HAP-1 (cell line): ENCODE measurements at places on chromosomes 5 and 9.

GRCh38 chr9:16207161-16207560 is 654.3 kb downstream of the CCDC171 start:
- DNase-seq, result peak; percentile 24

DNA sequence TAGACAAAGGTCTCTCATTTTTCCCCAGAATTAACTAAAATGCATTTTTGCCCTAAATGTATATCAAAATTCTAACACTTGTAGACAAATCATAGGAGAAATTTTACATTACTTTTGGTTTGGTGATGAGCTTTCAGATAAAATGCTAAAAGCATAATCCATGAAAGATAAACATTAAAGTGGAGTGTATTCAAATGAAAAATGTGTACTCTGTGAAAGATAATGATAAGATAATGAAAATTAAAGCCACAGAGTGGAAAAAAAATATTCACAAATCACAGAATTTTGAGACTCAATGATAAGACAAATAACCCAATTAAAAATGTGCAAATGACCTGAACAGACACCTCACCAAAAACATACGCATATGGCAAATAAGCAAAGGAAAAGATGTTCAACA is 176.9 kb upstream of the ADAMTS16 start:
- no peak for DNase-seq

DNA sequence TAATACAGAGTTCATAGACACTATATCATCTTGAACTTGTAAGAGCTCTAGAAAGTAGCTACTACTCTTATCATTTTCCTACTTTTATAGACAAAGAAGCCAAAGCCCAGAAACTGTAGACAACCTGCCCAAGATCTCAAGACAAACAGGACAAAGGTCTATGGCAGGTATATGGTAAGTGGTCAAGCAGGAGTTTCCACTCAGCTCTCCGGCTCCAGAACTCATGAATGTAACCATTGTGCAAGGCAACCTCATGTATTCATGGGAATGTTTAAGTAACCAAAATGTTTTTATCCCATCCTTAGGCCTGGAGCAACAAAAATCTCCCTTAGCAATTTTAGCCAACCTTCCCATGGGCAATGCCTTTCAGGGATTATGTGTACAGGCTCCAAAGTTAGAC is 163.4 kb upstream of the PUM3 start:
- no peak for DNase-seq

- DNase-seq, result no peak
Observed at GRCh38 chr9:125999504-125999881, 252.3 kb downstream of the PBX3 start.
